Tibial artery (tissue), 4 donors: ENCODE measurements at places on chromosomes 2 and 18.

DNA sequence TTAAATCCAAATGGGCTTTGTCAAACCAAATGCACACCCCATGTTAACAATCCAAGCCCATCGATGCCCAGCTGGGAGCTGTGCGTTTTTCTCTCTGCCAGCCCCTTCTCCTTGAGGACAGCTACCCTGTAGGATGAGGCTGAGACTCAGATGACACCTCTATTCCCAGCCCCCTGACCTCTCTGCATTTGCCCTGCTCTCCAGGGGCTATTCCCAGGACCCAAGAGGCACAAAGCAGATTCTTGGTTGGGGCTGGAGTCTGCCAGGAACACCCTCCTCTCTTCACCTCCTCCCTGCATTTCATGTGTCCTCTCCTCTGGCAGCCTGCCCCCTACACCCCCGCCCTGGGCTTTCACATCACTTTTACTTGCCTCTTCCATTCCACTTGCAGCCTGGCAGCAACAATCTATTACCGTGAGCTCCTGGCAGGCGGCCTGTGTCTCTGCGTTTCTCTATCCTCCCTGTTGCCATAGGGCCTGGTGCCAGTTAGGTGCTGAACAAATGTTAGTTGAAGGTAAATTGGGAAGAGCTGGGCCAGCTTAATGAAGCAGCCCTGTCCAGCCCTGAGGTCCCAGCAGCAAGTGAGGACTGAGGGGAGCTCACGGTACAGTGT is 51.8 kb downstream of the ADD2 start:
- no peak for DNase-seq
- H3K27me3 ChIP-seq: no peaks in the 10 kb centered on the region
- H3K27ac ChIP-seq: no peak overlapping the region
- H3K36me3 ChIP-seq: no peaks in the 10 kb centered on the region
- no peaks in the 10 kb centered on the region for H3K4me1 ChIP-seq

GRCh38 chr2:10172033-10172871 is 49.7 kb downstream of the RRM2 start:
- no peaks in the 10 kb centered on the region for H3K4me1 ChIP-seq
- no peak for DNase-seq
- H3K27me3 ChIP-seq: no peaks in the 10 kb centered on the region

- no peak overlapping the region for H3K27ac ChIP-seq
- H3K4me3 ChIP-seq: no peak overlapping the region
- H3K27me3 ChIP-seq: no peaks in the 10 kb centered on the region
Observed at GRCh38 chr18:741931-742512, 29.6 kb upstream of the ENOSF1 start.

GRCh38 chr2:4029081-4029480 is 325.7 kb downstream of the DCDC2C start:
- H3K4me3 ChIP-seq: no peak overlapping the region
- no peaks in the 10 kb centered on the region for H3K36me3 ChIP-seq
- H3K27ac ChIP-seq: no peak overlapping the region
- H3K4me1 ChIP-seq: no peaks in the 10 kb centered on the region
